ENCODE measurements at places on chromosomes 16 and 17.
A peak's percentile ranks its signal among the peaks of the same experiment; 100 is the strongest.

GRCh38 chr16:7867831-7868230, 535.2 kb downstream of the RBFOX1 start:
- DNase-seq: no peak

- no peak for DNase-seq
Measured at GRCh38 chr16:995783-996182, 14.2 kb downstream of the SOX8 start.

- DNase-seq: no peak
Measured at GRCh38 chr16:3026609-3027488, 3.0 kb downstream of the THOC6 start.

GRCh38 chr17:29256735-29257466, 10.2 kb downstream of the CRYBA1 start:
- no peak for DNase-seq

GRCh38 chr17:8041249-8041928, 2.5 kb downstream of the ALOX15B start:
- DNase-seq: no peak

- DNase-seq: no peak
Measured at GRCh38 chr16:27417047-27417671, 15.2 kb downstream of the IL21R start.

- DNase-seq: no peak
Measured at GRCh38 chr16:85126705-85127378, 14.6 kb upstream of the CIBAR2 start.

GRCh38 chr17:42429726-42430447, 6.8 kb upstream of the CAVIN1 start:
- DNase-seq: no peak

- no peak for DNase-seq
Measured at GRCh38 chr17:68830313-68830712, 124.9 kb downstream of the ABCA8 start.

- DNase-seq: peak; percentile 67
Measured at GRCh38 chr16:87924041-87924810, 12.1 kb downstream of the CA5A start.

DNA sequence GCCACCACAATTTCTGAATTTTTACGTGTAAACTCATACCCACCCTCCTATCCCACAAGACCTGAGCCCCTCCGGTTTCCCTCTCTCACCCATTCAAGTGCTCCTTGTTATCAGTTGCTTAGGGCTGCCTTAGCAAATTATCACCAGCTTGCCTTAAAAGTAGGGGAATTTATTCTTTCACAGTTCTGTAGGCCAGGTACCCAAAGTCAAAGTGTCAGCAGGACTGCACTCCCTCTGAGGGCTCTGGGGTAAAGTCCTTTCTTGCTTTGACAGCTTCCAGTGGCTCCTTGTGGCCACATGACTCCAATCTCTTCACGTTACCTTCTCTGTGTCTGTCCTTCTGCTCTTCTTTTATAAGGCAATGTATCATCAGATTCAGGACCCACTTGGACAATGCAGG, 7.9 kb upstream of the TMEM220 start:
- no peak for DNase-seq

DNA sequence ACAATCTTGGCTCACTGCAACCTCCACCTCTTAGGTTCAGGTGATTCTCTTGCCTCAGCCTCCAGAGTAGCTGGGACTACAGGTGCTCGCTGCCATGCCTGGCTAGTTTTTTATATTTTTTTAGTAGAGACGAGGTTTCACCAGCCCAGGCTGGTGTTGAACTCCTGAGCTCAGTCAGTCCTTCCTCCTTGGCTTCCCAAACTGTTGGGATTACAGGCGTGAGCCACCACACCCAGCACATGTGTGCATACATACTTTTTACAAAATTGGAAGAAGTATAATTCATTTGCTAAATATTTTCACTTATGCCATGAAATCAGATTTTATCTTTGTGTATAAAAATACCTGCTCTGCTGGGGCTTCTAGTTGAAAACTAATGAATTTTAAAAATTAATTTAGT, 13.2 kb downstream of the BPTF start:
- DNase-seq: no peak

DNA sequence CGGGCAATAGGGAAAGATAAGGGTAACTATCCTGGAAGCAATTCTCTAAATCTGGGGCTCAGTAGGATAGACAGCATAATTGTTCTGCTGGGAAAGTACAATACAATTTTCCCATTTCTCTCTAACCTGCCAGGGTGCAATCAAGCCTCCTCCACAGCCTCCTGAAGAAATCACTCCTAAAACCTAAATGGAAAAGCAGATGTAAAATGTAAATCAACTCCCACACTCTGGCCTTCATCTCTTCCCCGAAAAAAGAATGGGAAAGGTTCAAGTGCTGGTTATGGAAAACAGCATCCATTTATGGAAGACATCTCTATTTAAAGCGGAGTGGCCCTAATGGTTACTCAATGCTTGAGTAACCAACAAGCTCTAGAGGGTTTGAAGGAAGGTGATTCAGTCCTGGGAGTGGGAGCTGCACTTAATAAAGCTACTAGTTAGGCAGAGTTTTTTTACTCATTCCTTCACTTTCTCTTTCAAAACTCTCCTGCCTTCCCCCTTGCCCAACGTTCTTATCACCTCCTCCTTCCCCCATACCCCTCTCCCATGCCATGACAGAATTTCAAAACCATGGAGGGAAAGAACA, 5.1 kb downstream of the MMD start:
- DNase-seq: no peak

DNA sequence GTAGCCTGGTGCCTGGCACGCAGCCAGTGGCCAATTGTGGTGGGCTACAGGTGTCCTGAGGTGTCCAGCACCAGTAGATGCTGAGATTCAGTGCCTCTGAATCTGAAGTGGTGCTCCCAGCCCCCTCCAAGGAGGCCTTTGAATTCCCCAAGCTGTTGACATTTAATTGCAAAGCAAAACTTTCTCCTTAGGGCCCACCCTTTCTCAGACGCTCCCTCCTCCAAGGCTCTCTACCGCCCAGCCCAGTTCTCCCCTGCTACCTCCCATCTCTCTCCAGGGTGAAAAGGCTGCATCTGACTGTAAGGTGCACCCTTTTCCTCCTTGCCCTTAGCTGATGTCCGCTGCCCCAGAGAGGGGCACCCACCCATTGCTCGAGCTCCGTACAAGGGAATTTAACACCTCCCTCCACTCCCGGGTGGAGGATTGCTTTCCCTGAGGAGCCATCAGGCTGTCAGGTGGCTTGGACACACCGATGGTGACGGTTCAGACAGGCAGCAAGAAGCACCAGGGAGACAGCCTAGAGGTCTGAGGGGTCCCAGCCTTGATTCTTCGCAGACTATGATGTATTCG, 1.7 kb downstream of the BEAN1 start:
- DNase-seq: no peak

DNA sequence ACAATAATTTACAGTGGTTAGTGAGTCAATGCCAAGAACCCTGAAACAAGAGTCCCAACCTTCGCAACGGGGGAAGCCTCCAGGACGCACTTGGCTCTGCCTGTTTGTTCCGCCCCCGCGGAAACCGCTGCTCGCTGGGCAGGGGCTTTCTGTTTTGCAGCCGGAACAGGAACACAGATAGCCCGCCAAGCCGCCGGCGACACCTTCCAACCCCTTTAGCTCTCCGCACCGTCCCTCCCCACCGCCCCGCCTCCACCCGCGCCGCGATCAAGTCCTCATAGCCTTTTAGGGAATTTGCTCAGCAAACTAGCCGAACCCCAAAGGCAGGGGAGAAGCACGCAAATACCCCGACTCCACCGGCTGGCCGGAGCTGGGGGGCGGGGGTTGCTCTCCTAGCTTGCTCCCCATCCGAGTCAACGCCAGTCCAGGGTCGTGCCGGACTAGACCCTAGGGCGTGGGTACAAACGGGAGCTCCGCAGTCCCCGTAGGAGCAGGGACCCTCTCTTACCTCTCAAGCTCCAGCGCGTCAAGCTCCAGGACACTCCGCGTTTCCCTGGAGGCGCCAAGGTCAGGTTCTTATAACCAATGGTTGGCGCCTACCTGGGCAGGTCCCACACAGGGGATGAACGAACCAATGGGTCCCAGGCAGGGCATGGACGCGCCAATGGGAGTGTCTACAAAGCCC, at the start of gene SLFN13:
Gene SLFN13, minus strand, starts transcription at position 553 of the 685 bp plus-strand sequence. CDS start 3,086 bp downstream, outside the sequence.
- no peak for DNase-seq

DNA sequence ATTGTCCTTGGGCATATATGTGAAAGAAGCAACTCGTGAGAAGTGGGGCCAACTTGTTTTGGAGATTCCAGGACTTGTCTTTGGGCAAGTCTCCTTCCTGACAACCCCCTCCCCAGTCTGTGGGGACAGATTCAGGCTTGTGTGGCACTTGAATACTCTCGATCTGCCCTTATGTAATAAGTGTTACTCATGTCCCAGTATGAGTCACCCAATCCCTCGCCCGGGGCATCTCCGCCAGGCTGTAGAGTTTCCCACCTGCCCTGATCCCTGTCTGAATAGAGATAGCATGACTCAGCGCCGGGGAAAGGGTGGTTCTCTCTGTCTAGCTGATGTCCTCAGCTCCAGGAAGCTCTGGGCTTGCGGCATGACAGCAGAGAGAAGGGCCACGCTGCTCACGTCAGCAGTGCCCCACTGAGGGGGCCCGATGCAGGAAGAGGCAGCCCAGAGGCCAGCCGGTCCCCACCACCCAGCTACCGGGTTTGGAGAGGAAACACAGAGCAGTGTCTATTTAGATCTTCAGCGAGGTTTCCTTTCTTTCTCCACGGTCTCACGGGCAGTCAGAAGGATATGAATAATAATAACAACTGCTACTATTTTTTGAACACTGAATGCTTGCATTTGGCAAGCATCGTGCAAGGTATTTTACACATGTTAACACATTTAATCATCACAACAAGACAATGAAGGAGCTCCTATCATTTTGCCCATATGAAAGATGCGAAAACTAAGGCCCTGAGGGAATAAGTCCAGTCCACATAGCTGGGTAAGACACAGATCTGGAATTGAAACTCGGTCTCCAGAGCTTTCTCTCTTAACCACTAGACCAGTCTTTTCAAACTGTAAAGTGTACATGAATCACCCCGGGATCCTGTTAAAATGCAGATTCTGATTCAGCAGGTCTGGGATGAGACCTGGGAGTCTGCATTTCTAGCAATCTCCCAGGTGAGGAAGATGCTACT, 426.7 kb upstream of the MAF start:
- DNase-seq: no peak

DNA sequence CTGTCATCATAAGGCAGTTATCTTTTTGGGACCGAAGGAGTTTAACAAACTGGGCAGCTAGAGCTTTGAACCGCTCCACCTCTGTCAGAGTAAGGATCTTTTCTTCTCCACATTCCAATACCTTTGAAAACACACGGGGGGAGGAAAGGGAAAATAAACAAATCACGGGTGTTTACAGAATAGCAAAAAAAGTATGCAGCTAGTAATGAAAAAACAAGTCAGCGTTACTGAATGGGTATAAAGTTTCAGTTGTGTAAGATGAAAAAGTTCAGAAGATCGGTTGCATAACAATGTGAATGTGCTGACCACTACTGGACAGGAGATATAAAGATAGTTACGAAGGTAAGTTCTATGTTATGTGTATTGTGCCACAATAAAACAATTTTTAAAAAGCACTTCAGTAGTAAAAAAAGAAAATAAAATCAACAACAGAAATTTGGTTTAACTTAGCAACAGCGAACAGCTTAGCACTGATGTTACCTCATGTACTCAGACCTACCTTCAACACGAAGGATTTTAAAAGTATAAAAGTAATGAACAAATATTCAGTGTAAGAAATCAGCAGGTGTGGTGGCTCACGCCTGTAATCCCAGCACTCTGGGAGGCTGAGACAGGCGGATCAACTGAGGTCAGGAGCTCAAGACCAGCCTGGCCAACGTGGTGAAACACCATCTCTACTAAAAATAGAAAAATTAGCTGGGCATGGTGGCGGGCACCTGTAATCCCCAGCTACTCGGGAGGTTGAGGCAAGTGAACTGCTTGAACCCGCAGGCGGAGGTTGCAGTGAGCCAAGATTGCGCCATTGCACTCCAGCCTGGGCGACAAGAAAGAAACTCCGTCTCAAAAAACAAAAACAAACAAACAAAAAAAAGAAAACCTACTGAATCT, 34.3 kb downstream of the MARF1 start:
- no peak for DNase-seq

- no peak for DNase-seq
Measured at GRCh38 chr17:29722411-29723198, 99.9 kb upstream of the CORO6 start.

DNA sequence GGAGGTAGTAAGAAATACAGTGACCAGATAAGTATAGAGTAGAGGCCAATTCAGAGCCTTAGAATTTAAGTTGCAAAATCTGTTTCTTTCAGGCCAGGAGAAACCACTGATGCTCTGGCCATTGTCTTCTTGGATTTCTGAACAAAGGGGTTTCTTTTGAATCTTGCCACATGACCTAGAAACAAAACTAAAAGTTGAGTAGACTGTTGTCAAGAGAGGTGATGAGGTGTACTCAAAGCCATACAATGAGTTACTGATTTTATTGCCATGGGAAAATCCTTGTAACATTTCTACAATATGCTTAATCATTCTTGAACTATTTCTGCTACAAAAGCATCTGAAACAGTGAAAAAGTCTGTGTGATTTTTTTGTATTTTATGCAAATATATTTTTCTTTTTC, 881.3 kb downstream of the CDH11 start:
- no peak for DNase-seq

- DNase-seq: peak; percentile 20
Measured at GRCh38 chr17:70017112-70017511, 57.9 kb upstream of the KCNJ16 start.

GRCh38 chr17:61465550-61466237, 13.5 kb downstream of the TBX4 start:
- DNase-seq: no peak
